ENCODE measurements at places on chromosomes 7 and 10. TPM values are rescaled to one million over a fixed set of nuclear protein-coding genes. Genes with fewer than 3 reads are reported as not detected.

DNA sequence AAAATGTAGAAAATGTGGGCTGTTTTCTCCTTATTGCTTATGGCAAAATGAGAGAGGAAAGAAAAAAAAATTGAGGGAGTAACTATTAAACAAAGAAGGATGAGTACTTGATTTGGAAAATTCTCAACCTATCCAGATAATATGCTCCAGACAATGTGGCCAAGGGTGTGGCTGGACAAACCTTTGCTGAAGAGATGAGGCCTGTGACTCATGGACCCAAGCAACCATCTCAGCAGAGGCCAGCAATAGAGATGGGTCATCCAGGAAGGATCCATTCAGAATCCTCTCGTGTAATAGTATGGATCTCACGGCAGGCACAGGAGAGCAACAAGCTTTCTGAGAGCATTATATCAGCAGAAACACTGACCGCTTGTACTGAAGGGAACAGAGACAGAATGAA is 120.3 kb upstream of the CELF2 start:
- no peak for DNase-seq

DNA sequence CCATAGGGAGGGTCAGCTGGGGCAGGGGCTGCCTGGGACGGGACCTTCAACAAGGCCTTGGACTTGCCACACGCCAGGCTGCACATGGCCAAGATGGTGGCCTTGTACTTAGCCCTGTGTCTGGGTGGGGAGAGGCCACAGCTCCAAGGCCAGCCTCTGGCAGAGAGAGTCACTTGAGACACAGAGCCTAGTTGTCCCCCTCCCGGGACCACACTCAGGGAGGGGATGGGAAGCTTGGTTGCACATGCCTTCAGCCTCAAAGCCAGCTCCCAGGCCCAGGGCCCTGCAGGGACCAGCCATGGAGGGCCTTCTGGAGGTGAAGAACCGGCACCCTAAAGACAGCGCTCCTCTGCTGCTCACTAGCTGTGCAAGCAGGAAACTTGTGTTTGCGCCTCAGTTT is 16.7 kb downstream of the MMRN2 start:
- DNase-seq, result no peak

The HOXA4 gene
- total RNA-seq, result 0.15 TPM

DNA sequence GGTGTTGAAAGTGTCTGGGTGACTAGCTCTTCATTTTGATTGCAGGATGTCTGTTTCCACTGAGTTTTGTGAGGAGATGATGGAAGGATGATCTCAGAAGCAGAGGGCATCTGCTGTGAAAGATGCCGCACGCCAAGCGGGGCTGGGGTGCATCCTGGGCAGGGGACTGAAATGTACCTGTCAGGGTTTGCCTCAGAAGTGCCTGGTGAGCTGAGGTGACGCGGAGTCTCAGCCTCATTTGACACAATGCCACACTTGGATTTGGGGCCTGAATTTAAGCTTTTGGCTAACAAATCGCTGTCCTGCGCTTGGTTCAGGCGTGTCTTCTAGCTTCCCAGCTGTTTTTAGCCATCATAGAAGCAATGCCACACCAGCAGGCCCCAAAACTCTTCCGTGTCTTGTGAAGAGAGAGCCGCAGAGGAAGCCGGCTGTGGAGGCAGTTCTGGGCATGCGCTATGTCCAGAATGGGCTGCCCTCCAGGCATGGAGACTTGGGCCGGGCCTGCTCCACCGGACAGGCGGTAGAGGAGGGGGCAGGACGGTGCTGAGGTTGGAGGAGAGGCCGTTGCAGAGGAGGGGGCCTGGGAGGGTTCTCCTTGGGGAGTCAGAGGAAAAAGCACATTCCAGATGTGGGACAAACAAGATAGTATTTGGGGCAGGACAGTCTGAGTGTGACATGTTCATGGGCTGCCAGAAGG is 31.2 kb downstream of the WDR86 start:
- DNase-seq, result no peak

DNA sequence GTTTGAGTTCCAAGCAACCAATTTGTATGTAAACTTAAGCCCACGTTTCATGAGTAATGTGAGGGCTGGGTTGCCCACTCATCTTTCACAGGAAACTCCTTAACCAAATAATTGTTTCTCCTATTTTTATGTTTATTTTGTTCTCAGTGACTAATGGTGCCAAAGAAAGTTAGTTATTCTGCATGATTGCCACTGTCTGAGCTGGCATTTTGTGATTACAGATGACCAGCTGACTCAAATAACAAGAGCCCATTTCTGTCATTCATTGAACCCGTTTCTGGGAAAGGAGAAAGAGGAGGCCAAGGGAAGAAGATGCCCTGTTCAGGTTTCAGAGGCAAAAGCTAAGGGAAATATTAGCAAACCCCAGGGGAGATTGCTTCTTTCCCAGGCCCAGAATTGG is 186.9 kb upstream of the MYO3A start:
- no peak for DNase-seq

DNA sequence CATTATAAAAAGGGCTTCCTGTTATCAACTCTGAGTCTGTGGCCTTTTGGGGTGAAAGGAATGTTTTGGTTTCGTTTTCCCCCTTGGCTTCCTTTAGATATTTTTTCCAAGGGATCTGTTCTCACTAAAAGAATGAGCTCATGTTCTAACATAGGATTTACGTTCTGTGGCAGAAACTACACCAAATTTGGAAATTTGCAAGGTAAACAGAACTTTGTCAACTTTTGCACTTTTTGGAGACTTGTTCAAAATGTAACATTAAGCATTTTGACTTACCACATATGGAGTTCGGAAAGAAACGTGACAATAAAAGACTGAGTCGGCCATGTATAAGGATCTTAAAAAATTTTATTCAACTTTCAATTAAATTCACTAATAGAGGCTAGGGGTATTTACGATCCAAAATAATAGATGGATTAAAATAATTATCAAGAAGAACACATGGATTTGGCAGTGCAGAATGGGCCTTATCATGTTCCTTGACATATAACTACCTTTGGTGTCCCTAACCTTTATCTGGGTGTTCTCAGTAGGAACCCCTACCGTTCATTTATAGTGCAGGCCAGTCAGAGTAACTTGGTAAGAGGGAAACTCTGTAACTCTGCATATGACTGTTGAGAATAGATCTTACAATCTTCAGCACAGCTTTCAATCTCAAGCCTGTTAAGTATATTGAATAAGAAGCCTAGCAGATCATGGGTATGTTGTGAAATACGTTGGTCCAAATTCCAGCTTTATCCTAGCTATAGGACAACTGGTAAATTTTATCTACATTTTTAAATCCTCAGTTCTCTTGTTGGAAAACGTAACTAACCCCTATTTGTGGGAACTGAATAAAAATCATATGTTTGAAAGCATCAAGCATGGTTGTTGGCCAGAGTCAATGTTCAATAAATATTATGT is 11.8 kb downstream of the CPED1 start:
- no peak for DNase-seq

The LIPM gene
- total RNA-seq, result not detected

DNA sequence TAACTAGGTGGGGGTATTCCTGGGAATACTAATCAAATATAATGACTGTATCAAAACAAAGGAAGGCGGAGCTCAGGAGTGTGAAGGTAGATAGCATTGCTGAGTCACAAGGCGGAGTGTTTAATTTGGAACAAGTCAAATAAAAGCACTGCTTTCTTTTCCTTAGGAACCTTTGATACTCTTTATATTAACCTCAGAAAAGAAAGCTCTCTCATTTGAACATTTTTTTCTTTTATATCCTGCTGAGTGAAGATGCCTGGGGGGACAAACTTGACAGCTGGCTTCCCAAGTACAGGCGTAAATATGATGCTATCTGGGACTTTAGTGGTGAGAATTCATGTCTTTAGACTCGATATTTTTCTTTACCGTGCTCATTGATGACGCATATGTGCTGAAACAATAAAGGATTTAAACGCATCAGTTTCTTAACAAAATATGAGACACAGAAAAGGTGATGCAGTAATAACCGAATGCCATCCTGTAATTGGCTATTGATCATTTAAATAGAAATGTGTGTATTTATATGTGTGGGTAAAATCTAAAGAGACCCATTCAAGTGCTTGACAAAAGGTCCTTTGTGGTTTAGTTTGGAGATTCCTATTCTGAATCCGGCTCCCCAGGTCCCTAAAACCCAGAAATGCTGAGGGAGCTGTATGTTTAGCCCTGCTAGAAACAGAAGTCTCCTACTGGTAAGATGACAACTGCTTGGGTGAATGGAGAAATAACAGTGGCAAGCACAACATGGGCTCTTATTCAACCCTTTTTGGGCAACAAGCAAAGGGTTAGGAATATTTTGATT is 102.7 kb downstream of the PRTFDC1 start:
- DNase-seq, result no peak

The EIF4EBP2 gene
- total RNA-seq, result 88.4 TPM
